ENCODE measurements at places on chromosomes 3 and 15.

DNA sequence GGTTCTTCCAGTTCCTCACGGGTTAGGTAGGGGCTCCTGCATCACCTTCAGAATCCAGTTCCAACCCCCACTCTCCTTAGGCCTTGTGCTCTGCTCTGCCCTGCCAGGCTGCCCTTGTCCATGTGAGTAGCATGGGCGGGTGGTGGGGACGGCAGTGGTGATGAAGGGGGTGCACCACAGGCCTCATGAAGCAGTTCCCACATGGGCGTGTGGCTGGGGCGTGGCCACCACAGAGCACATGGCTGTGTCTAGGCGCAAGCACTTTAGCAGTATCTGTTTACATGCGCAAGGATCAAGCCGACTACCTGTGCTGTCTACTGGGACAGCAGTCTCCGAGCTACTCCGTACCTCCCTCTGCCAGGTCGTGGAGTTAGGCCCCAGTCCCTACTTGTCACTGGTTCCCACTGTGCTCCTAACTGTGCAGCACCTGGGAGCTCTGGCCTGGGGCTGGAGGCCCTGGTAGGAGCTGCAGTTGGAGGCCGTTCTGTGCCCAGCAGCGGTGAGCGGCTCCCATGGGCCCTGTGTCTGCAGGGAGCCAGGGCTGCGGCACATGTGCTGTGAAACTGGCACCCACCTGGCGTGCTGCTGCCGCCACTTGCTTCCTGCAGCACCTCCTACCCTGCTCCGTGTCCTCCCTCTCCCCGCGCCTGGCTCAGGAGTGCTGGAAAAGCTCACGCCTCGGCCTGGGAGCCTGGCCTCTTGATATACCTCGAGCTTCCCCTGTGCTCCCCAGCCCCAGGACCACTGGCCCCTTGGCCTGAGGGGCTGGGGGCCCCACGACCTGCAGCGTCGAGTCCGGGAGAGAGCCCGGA lies 53.5 kb downstream of the PLXNA1 start:
- no peak for DNase-seq

DNA sequence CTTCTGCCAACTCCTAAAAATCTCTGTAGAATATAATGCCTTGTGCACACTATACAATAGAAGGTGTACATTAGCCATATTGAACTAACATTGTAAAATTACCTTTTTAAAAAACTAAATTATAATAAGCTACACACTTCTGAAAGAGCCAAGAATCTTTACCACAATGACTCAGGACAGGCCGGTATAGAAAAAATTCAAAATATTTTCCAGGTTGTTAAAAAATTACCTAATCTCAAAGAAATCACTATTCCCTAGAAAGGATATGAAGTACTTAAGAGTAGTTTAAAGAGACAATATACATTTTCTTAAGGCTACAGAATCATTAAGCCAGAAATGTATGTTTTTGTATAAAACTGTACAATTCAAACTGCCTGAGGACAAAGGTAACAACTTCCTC lies 48.5 kb downstream of the TJP1 start:
- DNase-seq: no peak

DNA sequence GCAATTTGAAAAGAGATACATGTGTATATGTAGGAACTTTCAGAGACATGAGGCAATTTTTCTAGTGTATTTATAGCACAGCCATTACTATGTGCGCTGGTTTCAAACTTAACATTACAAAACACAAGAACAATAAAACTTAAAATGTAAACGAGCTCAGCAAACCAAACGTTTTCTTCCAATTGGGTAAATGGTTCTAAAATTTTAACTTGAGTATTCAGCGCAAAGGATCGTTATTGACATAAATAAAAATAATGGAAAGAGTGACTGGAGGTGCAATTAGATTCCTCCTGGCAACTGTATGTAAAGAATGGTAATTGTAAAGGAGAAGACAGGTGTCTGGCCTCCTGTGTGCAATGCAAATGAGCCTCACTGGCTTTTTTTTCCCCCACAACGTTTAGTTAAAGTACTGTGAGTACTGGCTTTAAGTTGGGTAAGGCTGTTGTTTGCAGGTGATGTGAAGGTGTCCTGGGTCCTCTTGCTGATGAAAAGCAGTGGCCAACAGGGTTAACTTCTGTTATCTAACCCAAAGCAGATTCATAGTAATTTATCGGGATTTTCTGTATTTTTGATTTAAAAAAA lies 14.1 kb upstream of the GADL1 start:
- no peak for DNase-seq

- no peak for DNase-seq
Measured at GRCh38 chr15:63156086-63156710, 1.1 kb downstream of the RPS27L start.

DNA sequence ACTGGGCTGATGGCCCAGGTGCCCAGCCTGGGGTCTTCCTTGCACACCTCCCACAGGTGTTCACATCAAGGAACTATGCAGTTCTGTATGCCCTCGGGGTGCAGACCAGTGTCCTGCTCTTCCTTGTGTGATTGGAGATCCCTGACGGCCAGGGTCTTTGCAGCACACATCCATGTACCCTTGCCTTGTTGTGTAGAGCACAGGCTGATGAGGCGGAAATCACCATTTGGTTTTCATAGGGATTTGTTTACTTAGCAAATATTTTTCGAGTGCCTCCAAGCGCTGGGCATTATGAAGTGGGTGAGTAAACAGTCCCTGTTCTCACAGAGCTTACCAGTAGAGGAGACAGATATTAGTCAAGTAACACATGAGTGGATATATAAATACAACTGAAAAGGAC lies 209.3 kb upstream of the UMPS start:
- DNase-seq: no peak

Data from heart right ventricle (tissue), 16 donors.